Forelimb muscle (tissue), 1 donor: ENCODE measurements at places on chromosomes 2 and 18. TPM values are rescaled to one million over a fixed set of nuclear protein-coding genes. Genes with fewer than 3 reads are reported as not detected.

- DNase-seq = no peak
Measured at GRCh38 chr18:45463451-45463850, 151.8 kb upstream of the SLC14A2 start.

- DNase-seq = no peak
Measured at GRCh38 chr2:85095094-85095493, 38.1 kb upstream of the TCF7L1 start.

GRCh38 chr2:47818777-47819176, 35.8 kb downstream of the MSH6 start:
- no peak for DNase-seq

GRCh38 chr18:77022116-77022515, 110.5 kb downstream of the MBP start:
- DNase-seq = no peak

The CCDC102B gene
- polyA plus RNA-seq = 11.9 TPM

- DNase-seq = no peak
Measured at GRCh38 chr2:65813631-65814173, 381.3 kb upstream of the SPRED2 start.

The CCL20 gene
- 0.49 TPM for polyA plus RNA-seq

DNA sequence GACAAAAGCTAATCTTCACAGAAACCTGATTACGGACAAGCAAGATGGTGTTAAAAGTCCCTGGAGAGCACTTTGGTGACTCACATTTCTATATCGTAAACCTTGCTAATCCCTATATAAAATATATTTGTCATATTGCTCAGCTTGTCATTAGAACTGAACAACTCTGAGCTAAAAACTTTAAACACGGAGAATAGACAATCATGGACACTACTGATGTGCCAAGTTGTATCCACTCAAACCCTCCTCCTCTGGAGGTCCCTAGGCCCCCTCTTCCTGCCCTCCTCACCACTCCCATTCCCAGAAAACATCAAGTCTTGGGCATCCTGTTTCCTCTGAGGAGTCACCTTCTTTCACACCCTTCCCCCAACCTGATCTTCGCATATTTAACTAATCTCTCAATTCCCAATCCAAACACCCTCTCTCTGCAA, 138.7 kb upstream of the PID1 start:
- DNase-seq = no peak
